HCT116 (cell line): ENCODE measurements at places on chromosomes 2 and 18. TPM values are rescaled to one million over a fixed set of nuclear protein-coding genes. Genes with fewer than 3 reads are reported as not detected.

Gene ZNF519
- 6.5 TPM for total RNA-seq

Gene WDR7
- 11.5 TPM for total RNA-seq

Gene TTC27
- total RNA-seq, result 24.4 TPM

Gene CYRIA
- total RNA-seq, result 0.44 TPM

Gene EFHD1
- 0.52 TPM for total RNA-seq

Gene RPS27A
- total RNA-seq, result 1,291 TPM

Gene ZNF396
- total RNA-seq, result 1.3 TPM

Gene CCDC85A
- total RNA-seq, result 0.10 TPM

Gene COL4A3
- total RNA-seq, result 4.9 TPM

GRCh38 chr18:12334863-12335262 lies 26.8 kb downstream of the TUBB6 start:
- no peak for DNase-seq

- DNase-seq, result peak; percentile 31
Observed at GRCh38 chr2:696999-697627, 19.9 kb upstream of the TMEM18 start.

DNA sequence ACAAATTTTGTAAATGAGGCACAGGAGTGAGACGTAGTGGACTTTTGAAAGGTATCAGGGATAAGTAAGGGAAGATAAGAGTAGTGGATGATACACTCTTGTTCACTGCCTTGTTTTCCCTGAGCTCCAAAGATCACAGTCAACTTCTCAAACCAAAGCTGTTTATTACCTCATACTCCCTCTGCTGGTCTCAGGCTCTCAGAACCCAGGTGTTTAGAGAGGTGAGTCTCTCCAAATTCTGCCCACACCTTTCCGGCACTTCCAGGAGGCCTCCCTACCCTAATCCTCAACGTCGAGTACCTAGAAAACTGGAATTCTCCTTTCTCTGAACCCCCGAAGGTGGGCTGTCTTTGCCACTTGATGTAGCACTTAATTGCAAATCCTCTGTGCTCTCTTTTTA lies 621.1 kb downstream of the BCL11A start:
- DNase-seq, result no peak

DNA sequence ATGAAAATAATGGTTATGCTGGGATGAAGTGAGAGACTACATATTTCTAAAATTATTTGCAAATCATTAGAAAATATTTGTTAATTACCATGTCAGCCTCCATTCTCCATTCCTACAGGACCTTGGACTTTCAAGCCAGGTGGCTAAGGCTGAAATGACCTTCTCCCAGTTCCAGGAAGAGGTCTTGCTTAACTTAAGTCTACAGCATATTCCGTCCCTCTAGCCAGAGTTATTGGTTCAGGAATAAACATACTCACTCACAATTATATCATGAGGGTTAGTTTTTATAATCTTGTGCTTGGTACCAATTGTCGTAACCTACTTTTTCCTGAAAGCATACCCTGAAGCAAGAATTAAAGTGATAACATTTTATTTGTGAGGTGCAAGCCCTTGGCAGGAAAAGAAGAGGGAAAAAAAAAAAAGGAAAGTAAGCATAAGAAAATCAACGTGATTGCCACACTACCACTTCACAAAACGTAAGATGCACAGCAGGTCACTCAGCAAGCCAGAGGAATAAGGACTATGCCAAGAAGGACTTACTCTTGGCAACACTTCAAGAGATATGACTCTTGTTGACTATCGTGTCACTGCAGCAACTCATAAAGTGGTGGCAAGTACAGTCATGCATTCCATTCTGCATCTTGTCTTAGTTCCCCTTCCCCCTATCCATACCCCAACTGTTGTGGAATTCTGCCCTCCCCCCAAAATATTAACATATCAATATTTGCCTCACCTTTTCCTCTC lies 479.1 kb downstream of the MBD2 start:
- no peak for DNase-seq

DNA sequence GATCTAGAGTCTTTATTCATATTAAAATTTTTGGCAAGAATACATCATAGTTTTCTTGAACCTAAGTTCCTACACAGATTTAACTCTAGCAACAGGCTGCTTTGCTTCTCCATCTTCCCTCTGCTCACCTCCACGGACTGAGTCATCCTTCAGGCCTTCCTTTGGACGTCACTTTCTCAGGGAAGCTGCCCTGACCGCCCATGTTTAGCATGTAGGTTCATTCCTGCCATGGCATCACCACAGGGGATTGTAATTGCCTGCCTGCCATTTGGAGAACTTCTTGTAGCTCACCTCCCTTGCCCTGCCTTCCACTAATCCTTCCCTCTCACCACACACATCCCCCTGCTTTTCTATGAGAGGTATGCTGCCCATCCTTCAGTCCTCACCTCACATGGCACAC lies 43.9 kb upstream of the B3GNT2 start:
- peak; percentile 44 for DNase-seq

- DNase-seq, result no peak
Observed at GRCh38 chr2:240990726-240991377, 7.6 kb upstream of the SNED1 start.

DNA sequence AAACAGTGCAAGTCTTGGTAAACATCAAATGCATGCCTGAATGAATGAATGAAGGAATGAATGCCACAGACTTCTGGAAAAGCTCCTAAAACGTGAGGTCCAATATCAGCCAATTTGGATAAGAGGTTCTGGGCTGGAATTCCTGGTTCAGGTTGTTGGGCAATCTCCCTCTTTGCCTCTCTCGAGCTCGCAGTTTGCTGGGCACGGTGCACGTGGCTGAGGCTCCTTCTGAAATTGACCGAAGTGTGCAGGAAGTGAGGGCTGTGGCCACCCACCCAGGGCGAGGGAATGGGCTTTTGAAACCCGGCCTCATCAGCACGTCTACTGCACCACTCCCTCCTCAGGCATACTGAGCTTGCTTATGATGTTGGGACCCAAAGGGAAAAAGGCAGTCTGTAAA lies 288.8 kb upstream of the HS6ST1 start:
- DNase-seq, result no peak

GRCh38 chr2:105235388-105236059 lies 6.0 kb upstream of the GPR45 start:
- peak; percentile 83 for DNase-seq

- no peak for DNase-seq
Observed at GRCh38 chr18:63157293-63158011, 162.1 kb downstream of the BCL2 start.

- DNase-seq, result no peak
Observed at GRCh38 chr2:159714247-159714930, 2.1 kb downstream of the MARCHF7 start.

GRCh38 chr2:163405298-163405697 lies 330.5 kb downstream of the FIGN start:
- DNase-seq, result no peak

DNA sequence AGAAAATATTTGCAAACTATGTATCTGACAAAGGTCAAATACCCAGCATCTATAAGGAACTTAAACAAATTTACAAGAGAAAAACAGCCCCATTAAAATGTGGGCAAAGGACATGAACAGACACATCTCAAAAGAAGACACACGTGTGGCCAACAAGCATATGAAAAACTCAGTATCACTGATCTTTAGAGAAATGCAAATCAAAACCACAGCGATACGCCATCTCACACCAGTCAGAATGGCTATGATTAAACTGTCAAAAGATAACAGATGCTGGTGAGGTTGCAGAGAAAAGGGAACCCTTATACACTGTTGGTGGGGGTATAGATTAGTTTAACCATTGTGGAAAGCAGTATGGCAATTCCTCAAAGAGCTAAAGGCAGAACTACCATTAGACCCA lies 64.3 kb upstream of the RBMS1 start:
- DNase-seq, result no peak

DNA sequence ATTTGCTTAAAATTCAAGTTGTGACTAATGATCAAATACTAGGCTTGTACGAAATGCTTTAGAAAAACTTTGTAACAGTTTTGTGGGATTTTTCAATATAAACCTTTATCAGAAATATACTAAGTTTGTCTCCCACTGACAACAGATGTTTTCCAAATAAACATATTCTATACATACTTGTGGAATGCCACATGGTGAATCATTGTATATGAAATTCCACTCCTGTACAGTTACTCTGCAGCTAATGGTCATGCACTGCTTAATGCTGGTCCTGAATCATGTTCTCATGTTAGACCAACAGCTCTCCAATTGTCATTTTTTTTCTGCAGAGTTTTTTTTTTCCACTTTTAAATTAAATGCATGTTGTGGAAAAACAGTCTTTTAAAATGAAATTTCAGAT lies 90.1 kb downstream of the DPP4 start:
- no peak for DNase-seq

DNA sequence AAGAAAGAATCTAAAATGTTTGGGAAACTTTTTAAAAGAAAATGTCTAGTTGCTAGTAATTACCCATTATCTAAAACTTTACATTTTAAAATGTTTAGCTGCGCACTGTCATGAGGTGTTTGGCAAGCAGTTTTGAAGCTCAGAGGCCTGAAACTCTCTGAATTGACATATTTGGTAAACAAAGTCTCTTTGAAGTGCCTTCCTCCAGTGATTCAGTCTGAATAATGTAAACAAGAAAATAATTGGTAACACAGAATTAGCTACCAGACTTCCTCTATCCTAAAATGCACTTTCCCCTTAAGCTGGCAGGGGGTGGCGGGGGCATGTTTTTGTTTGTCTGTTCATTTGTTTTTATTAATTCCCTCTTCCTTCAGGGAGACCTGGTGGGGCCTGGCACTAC lies 61.4 kb downstream of the WDR75 start:
- DNase-seq, result no peak

DNA sequence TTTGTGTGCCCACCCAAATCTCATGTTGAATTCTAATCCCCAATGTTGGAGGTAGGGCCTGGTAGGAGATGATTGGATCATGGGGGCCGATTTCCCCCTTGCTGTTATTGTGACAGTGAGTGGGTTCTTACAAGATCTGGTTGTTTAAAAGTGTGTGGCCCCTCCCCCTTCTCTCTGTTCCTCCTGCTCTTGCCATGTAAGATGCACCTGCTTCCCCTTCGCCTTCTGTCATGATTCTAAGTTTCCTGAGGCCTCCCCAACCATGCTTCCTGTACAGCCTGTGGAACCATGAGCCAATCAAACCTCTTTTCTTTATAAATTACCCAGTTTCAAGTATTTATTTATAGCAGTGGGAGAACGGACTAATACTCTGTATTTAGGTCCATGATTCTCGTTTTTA lies 588.1 kb downstream of the DCDC2C start:
- DNase-seq, result no peak

- DNase-seq, result no peak
Observed at GRCh38 chr2:105737980-105738657, 6.6 kb upstream of the NCK2 start.

GRCh38 chr18:15165048-15165447 lies 417.1 kb downstream of the ANKRD30B start:
- no peak for DNase-seq

- no peak for DNase-seq
Observed at GRCh38 chr18:10912790-10913545, 236.4 kb downstream of the PIEZO2 start.

GRCh38 chr2:60070736-60071489 lies 482.5 kb downstream of the BCL11A start:
- DNase-seq, result no peak

GRCh38 chr2:1777156-1777555 lies 32.8 kb upstream of the PXDN start:
- no peak for DNase-seq

GRCh38 chr2:97662386-97662894 lies 1.4 kb downstream of the ACTR1B start:
- no peak for DNase-seq

GRCh38 chr18:80253871-80254492 lies 6.7 kb upstream of the PARD6G start:
- peak; percentile 23 for DNase-seq

- DNase-seq, result no peak
Observed at GRCh38 chr2:29848566-29849310, 72.6 kb downstream of the ALK start.

DNA sequence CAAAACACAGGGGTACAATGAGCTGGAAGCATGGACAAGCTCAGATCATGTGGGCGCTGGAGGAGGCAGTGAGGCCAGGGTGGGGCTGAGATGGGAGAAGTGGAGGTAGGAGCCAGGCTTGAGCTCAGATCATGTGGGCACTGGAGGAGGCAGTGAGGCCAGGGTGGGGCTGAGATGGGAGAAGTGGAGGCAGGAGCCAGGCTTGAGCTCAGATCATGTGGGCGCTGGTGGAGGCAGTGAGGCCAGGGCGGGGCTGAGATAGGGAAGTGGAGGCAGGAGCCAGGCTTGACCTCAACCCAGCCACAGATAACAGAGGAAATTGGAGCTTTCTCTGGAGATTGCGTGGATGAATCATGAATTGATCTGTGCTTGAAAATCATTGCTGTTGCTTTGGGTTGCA lies 48.3 kb upstream of the TMEM18 start:
- DNase-seq, result no peak

DNA sequence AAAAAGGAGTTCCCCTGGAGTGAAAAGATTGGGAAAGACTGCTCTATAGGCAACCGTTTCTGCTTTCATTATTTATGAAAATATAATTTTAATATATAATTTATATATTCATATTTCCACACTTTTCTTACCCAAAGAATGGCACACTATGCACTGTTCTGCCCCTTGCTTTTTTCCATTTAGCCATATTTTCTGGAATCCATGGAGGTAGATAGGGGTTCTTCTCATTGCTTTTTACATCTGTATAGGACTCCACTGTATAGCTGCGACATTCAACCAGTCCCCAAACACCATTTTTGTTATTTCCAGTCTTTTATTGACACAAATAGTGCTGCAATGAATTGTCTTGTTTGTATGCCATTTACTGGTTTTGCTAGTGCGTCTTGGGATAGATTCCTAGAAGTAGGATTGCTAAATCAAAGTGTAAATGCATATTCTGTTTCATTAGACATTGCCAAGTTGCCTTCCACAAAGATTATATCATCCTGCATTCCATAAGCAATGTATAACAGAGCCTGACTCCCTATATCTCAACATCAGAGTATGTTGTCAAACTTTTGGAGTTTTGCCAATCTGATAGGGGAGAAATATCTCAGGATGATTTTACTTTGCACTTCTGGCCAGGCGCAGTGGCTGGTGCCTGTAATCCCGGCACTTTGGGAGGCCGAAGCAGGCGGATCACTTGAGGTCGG lies 26.6 kb upstream of the TCF7L1 start:
- DNase-seq, result no peak

DNA sequence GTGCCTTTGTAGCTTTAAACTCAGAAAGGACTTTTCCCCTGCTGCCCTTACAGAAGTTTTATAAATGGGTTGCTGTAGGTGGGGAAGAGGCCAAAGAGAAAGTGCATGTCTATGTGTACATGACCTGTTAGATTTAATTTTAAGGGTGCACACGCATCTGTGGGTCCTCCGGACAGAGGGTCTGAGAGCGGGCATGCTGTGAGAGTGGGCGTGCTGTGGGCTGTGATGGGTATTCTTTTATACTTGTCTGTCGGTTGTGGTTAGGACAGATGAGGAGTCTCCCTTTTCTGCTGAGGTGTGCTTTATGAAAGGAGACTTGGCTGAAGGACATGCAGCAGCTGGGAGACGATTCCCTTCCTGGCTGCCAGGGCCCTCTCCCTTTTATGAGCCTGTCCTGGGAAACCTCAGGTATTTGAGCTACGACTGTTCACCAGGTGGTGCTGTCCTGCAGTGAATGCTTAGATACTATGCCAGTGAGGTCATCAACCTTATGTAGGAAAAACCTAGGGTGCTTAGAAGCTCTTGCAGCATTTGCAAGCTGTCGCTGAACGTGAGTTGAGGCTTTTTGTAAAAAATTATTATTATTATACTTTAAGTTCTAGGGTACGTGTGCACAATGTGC lies 67.5 kb downstream of the TANC1 start:
- DNase-seq, result peak; percentile 62

- no peak for DNase-seq
Observed at GRCh38 chr2:18319987-18320386, 240.5 kb downstream of the RDH14 start.
